MCF 10A (cell line): ENCODE measurements at places on chromosomes 11 and 22.

DNA sequence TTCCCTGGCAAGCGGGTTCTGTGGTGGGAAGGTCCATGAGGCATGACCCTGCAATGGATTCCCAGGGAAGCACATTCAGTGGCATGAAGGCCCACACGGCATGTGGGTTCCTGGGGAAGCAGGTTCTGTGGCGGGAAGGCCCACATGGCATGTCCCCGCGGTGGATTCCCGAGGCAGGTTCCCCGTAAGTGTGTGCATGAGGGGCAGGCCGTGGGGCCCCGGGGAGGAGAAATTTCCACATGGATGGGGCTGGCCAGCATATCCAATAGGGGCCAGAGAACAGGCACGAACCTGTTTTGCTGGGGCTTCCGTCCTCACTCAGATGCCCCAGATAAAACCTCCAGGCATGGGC is 83.7 kb downstream of the PHF21B start:
- no peak for DNase-seq
- no peaks in the 10 kb centered on the region for H3K36me3 ChIP-seq
- H3K4me3 ChIP-seq: no peak overlapping the region
- H3K27ac ChIP-seq: no peak overlapping the region
- H3K27me3 ChIP-seq: no peaks in the 10 kb centered on the region
- H3K4me1 ChIP-seq: no peaks in the 10 kb centered on the region

- H3K27me3 ChIP-seq: no peaks in the 10 kb centered on the region
- no peak overlapping the region for H3K4me3 ChIP-seq
- peak overlapping the region; percentile 51 for H3K27ac ChIP-seq
- no peak for DNase-seq
- peaks cover 20% of the 10 kb centered on the region for H3K36me3 ChIP-seq
These were observed 43.3 kb upstream of the WEE1 start for GRCh38 chr11:9530020-9530621.

GRCh38 chr11:110323786-110324185 is 27.4 kb upstream of the RDX start:
- H3K4me3 ChIP-seq: no peak overlapping the region
- H3K36me3 ChIP-seq: no peaks in the 10 kb centered on the region
- H3K4me1 ChIP-seq: no peaks in the 10 kb centered on the region
- H3K27me3 ChIP-seq: no peaks in the 10 kb centered on the region
- no peak overlapping the region for H3K27ac ChIP-seq
- DNase-seq: no peak

- no peaks in the 10 kb centered on the region for H3K36me3 ChIP-seq
- peaks cover 39% of the 10 kb centered on the region for H3K27me3 ChIP-seq
- peaks cover 6% of the 10 kb centered on the region for H3K4me1 ChIP-seq
- no peak overlapping the region for H3K27ac ChIP-seq
- no peak for DNase-seq
These were observed 706.9 kb upstream of the LUZP2 start for GRCh38 chr11:23789938-23790371.
